ENCODE measurements at places on chromosomes 1 and 21. TPM values are rescaled to one million over a fixed set of nuclear protein-coding genes. Genes with fewer than 3 reads are reported as not detected.

Gene OR6K3
- total RNA-seq: not detected

DNA sequence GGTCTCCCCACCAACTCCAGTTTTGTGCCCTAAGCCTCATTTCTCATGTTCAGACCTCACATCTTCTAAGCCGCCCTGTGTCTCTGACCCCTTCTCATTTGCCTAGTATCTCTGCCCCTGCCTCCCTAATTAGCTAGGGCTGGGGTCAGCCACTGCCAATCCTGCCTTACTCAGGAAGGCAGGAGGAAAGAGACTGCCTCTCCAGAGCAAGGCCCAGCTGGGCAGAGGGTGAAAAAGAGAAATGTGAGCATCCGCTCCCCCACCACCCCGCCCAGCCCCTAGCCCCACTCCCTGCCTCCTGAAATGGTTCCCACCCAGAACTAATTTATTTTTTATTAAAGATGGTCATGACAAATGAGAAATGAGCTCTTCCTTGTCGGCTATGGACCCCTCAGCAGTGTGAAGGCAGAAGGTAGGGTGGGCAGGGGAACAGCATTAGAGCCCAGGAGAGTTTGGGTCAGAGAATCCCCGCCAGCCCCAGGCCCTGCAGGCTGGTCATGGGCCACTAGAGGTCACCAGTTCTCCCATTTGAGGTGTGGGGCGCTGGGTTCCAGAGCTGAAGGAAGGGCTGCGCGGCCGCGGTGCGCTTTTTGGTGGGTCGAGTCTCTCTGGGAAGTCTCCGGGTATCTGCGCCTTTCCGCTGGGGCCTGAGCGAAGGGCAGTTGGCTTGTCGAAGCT lies 11.5 kb downstream of the ADAMTSL4 start:
- DNase-seq: peak; percentile 95

GRCh38 chr1:235426680-235427079 lies 59.5 kb downstream of the TBCE start:
- no peak for DNase-seq

DNA sequence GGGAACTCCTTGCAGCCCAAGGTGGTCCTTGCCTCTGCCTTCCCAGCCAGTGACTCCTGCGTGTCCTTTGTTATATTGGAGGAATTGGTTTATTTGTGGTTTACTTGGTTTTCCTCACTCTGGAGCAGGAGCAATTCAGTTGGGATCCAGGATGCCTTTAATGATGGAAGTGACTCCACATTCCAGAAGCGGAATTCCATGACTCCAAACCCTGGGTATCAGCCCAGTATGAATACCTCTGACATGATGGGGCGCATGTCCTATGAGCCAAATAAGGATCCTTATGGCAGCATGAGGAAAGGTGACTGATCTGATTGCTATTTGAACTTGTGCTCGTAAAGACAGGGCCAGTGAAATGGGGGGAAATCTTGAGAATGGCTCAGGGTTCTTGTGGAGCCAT lies 15.1 kb upstream of the PIGV start:
- no peak for DNase-seq

DNA sequence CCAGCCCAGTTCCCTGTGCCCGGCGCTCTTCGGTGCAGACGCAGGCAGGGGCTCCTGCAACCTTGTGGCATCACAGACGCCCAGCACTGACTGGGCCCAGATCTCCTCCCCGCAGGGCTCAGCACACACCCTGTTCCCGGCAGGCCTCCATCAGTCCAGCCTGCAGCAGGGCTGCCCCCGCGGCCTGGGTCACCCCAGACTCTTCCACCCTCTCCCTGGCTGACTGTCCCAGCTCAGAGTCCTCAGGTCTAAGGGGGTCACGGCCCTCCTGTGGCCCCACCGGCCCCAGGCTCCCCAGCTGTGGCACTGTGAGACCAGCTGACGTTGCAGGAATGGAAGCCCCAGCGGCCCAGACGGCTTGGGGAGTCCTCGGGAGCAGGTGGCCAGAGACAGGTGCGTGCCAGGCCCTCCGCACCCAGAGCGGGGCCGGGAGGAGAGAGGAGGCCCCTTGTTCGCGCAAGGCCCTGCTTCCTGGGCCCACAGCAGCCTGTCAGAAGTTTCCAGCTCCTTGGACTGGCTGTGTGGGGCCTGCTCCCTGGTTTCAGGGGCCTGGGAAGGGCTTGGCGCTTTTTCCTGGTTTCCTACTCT lies 4.2 kb downstream of the B3GALT6 start:
- DNase-seq: peak; percentile 74

Gene KCNQ4
- 0.71 TPM for total RNA-seq

GRCh38 chr1:7991504-7992440 lies 30.3 kb downstream of the PARK7 start:
- no peak for DNase-seq

Gene IFNLR1
- total RNA-seq: 15.5 TPM

- DNase-seq: peak; percentile 15
These were observed 55.8 kb upstream of the BOLA1 start for GRCh38 chr1:149843431-149844041.

- DNase-seq: no peak
These were observed 26.9 kb downstream of the CD244 start for GRCh38 chr1:160835751-160836150.

Gene B3GALT6
- total RNA-seq: 17.0 TPM

GRCh38 chr1:198873696-198874230 lies 234.9 kb downstream of the PTPRC start:
- DNase-seq: no peak
